ENCODE measurements at places on chromosomes 4 and X.

DNA sequence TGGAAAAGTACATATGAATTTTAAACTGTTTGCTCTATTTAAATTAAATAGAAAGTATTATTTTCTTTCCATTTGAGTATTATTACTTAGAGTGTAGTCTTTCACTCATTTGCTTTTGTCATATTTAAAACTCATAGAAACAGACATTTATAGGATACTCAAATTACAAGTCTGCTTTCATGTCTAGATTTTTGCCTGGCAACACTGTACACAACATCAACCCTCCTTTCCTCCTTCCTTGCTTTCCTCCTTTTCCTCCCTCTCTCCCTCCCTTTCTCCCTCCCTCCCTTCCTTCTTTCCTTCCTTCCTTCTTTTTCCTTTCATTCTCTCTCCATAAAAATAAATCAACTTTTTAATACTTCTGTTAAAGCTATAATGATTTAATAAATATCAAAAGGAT lies 2361.2 kb downstream of the ARAP2 start:
- DNase-seq: no peak

GRCh38 chrX:110401135-110401534 lies 42.5 kb downstream of the RTL9 start:
- no peak for DNase-seq

- DNase-seq: peak; percentile 33
Measured at GRCh38 chr4:114180481-114180880, 201.0 kb upstream of the ARSJ start.

GRCh38 chr4:121213940-121214339 lies 49.8 kb upstream of the TNIP3 start:
- DNase-seq: no peak

- DNase-seq: no peak
Measured at GRCh38 chr4:40915318-40916217, 165.8 kb downstream of the NSUN7 start.

GRCh38 chr4:101730291-101731117 lies 60.0 kb upstream of the BANK1 start:
- DNase-seq: peak; percentile 75

GRCh38 chr4:52510939-52511565 lies 148.0 kb downstream of the USP46 start:
- DNase-seq: no peak

DNA sequence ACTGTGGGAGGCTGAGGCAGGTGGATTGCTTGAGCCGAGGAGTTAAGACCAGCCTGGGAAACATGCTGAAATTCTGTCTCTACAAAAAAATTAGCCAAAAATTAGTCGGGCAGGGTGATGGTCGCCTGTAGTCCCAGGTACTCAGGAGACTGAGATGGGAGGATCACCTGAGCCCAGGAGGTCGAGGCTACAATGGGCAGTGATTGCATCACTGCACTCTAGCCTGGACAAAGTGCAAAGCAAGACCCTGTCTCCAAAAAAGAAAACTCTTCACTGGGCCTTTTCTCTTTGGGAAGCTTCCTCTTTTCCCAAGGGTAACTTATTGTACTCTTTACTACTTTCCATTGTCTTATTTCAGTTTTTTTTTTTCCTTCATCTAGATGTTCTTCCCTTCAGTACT lies 88.9 kb downstream of the UBE2K start:
- DNase-seq: no peak

DNA sequence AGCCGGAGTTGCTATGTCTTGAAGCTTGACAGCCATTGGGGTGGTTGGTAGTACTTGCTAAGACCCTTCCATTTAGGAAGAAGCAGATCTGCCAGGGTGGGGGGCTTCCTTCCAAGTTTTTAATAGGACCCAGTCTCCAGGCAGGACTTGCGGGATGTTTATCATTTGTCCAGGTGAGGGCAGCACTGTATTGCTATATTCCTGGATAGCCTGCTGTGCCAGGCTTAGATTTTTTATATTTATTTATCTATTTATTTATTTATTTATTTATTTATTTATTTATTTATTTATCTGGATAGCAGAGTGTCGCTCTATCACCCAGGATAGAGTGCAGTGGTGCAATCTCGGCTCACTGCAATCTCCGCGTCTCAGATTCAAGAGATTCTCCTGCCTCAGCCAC lies 87.4 kb upstream of the CT45A1 start:
- DNase-seq: no peak

- DNase-seq: no peak
Measured at GRCh38 chrX:18415386-18415785, 10.0 kb upstream of the CDKL5 start.

DNA sequence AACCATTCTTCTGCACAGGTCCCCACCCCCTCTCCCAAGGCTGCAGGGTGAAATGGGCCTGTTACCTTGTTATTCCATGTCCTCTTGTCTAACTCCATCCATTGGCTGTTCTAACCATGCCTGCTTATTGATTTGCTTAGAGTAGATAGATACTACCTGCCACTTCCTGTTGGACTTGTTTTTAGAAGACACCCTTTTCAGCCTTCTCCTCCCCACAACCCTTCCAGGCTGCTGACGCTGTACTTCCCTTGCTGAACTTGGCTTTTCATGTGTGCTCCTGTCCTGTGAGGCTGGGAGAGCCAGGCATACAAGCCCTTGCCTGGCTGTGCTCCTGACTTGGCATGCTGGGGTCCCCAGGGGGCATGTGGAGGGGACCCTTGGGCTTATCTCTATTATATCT lies 81.9 kb downstream of the AASDH start:
- no peak for DNase-seq

GRCh38 chr4:52014903-52015302 lies 5.3 kb downstream of the LRRC66 start:
- no peak for DNase-seq

DNA sequence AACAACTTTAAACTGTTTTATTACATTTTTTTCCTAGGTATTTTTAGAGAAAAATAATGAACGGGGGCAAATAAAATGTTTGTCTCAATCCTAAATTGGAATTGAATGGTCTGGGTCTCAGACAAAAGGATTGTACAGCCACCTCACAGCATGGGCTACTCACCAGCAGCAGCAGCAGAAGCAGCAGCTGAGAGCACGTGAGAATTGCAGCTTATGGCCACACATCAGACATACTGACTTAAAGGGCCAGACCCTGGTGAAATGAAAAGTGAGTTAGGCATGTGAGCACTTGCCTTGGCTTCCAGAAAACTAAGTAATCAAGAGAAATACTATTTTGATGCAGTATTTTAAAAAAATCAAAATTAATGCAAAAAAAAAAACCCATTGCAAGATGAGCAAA lies 56.6 kb downstream of the AASDH start:
- no peak for DNase-seq

DNA sequence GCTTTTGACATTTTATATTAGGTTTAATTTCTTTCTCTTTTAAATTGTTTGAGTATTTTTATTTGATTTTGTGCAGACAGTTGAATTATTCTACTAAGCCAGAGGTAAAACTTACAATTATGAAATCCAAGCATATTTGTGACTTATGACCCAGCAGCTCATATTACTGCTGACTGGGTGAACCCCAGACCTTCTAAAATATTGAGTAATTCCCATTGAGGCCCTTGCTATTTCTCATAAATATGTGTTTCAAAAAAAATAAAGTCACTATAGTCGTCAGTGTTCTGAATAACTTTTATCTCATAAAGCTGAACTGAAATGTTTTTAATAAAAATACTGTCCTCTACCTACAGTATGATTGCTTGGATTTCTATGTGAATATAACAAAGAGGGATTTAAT lies 303.1 kb downstream of the IQCM start:
- DNase-seq: no peak

DNA sequence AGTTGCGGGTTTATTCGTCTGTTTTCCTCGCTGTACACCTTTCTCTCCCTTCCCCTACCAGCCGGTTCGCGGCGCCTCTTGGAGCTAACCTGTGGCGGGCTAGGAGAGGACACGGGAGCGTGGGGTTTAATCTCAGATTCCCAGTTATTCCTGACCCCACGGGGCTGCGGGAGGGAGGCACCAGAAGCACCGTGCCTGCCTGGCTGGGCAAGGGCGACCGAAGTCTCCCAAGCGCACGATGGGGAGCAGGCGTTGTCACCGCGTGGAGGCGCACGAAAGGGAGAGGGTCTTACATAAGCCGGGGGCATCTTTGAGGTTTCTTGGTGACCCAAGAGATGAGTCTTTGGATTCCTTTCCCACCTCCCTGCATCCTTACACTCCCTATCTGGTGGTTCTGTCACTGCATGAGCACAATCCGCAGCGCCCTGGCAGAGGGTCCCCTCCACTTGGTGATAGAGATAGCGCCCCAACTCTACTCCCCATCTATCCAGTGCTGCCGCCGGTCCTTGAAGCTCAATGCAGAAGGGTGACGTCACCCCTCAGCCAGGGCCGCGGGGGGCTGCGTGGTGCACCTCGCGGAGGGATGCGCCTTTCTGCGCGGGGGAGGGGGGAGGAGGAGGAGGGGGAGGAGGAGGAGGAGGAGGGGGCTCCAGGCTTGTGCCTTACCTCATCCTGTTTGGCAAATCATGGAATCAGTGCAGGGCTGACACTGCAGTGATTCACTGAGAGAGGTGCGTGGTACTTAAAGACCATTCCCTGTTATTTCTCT lies 793 bp downstream of the TSPAN7 start:
- peak; percentile 21 for DNase-seq

GRCh38 chrX:98405376-98405775 lies 1521.7 kb downstream of the RPA4 start:
- DNase-seq: no peak

- DNase-seq: no peak
Measured at GRCh38 chrX:126165721-126166461, at the start of gene DCAF12L2. Gene DCAF12L2 (minus strand): TSS chrX:126166289. CDS start chrX:126165924, 365 bp downstream.

DNA sequence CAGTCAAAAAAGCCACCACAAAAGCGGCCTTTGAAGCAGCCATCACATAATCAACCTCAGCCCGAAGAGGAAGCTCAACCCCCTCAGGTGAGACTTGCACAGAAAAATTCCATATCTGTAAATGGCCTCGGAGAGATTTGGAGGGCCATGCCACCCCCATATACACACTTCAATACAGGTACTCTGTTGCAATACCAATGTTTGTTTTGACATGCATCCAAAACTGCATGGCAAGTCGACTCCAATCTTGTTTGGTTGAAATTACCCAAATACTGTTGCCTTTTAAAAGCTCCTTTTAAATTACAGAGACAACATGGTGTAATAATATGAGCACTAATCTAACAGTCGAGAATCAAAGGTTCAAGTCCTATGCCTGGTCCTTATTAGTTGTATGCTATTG lies 5.9 kb downstream of the ENAM start:
- no peak for DNase-seq

DNA sequence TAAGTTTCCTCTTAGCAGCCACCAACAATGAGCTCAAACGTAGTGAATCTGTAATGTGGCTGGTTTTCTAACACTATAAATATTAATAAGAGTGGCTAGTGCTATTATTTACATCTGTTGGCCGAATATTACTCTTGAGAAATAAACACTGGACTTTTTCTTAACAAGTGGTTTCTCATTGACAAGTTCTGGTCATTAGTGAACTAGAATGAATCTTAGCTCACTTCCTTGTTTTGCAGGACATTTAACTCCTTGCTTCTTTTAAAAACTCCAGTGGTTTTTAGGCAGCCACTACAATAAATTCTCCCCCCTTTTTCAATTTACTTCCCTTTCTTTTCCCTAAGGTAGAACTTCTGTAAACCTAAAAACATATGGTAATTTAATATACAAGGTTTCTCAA lies 177.2 kb downstream of the ARAP2 start:
- DNase-seq: no peak

- DNase-seq: no peak
Measured at GRCh38 chr4:88623097-88623496, 30.8 kb downstream of the HERC3 start.

GRCh38 chr4:2360396-2360730 lies 58.1 kb downstream of the ZFYVE28 start:
- DNase-seq: no peak

DNA sequence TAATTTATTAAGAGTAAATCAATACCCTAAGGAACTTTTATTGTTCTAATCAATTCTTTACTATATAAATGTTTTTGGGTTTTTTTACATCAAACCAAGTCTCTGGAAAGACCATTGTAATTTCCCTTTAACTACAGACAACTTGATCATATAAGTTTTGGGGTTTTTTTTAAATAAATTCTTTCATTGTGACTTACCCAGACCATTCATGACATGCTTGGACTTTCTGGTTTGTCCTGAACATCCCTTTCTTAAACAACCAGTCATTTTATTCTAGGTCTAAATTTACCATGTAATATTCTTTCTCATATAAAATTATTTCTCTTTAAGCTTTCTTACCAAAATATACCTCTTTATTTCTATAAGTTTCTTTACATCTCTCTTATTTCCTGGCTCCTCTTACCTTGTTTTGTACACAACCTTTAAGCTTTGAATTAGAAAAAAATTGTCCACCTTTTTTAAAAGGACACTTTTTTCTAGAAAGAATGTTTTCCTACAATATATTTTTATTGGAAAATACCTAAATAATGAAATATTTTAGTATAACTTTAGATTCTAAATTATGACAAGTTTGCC lies 8.4 kb downstream of the CNGA1 start:
- no peak for DNase-seq

DNA sequence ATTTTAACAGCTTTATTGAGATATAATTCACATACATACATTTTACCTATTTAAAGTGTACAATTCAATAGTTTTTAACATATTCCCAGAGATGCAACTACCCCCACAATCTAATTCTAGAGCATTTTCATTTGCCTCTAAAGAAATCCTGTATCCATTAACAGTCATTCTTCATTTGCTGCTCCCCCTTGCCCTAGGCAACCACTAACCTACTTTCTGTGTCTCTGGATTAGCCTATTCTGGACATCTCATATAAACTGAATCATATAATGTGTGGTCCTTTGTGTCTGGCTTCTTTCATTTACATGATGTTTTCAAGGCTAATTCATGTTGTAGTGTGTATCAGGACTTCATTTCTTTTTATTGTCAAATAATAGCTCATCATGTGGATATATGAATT lies 105.1 kb upstream of the GRPR start:
- no peak for DNase-seq

DNA sequence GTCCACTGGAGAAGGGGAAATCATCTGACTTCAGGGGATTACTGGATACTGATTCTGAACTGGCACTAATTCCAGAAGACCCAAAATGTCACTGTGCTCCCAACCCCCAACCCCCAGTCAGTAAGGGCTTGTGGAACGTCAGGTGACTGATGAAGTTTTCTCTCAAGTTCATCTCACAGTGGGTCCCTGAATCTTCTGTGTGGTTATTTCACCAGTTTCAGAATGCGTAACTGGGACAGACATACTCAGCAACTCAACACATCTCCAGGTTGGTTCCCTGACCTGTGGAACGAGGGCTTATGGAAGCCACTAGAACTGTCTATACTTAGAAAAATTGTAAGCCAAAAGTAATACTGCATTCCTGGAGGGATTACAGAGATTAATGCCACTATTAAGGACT lies 45.3 kb downstream of the DDX60L start:
- no peak for DNase-seq

GRCh38 chr4:108838451-108838850 lies 75.6 kb upstream of the ETNPPL start:
- DNase-seq: no peak

DNA sequence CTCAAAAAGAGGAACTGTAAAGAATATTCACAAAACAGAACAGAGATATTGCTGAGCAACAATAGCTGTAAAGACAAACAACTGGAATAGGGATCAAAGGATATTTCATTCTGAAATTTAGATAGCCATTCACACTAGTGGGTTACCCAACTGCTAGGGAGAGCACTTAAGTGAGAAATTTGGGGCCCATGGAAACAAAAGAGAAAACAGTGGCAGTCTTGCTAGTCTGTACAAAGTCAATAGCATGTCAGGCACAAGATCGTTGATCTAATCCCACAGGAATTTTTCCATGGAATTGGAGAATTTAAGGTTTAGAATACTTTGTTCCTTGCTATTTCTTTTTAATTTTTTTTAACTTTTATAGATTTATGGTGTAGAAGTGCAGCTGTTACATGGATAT lies 467.0 kb downstream of the PCDH18 start:
- DNase-seq: no peak

Measured in Caco-2 (cell line).